ENCODE measurements at places on chromosomes 7 and 10.

- no peak for DNase-seq
Observed at GRCh38 chr10:126523071-126523470, 134.8 kb upstream of the ADAM12 start.

- no peak for DNase-seq
Observed at GRCh38 chr7:131498237-131498885, 58.1 kb downstream of the PODXL start.

GRCh38 chr10:36336315-36336714, 694.2 kb upstream of the FZD8 start:
- DNase-seq: no peak

DNA sequence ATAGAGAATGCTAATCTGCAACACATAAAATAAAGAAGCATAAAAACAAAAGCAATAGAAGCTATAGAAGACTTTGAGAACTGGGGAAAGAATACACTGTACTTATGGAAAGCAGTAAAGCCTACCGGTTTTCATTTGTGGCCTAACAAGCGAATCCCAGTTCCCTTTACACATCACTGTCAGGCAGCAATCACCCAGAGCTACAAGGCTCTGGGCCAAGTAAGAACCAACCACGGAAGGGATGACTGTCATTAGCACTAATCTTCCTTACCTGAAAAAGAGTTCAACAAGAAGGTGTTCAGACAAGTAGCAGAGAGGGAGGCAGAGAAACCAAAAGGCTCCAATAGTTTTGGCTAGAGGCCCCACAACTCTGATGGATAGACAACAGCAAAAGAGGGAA, 15.0 kb downstream of the CCDC6 start:
- DNase-seq: no peak

- DNase-seq: no peak
Observed at GRCh38 chr7:22569586-22570321, 69.8 kb upstream of the STEAP1B start.

GRCh38 chr10:662686-663465, 26.6 kb downstream of the DIP2C start:
- DNase-seq: no peak

- DNase-seq: no peak
Observed at GRCh38 chr7:158649279-158649678, 55.3 kb downstream of the NCAPG2 start.

DNA sequence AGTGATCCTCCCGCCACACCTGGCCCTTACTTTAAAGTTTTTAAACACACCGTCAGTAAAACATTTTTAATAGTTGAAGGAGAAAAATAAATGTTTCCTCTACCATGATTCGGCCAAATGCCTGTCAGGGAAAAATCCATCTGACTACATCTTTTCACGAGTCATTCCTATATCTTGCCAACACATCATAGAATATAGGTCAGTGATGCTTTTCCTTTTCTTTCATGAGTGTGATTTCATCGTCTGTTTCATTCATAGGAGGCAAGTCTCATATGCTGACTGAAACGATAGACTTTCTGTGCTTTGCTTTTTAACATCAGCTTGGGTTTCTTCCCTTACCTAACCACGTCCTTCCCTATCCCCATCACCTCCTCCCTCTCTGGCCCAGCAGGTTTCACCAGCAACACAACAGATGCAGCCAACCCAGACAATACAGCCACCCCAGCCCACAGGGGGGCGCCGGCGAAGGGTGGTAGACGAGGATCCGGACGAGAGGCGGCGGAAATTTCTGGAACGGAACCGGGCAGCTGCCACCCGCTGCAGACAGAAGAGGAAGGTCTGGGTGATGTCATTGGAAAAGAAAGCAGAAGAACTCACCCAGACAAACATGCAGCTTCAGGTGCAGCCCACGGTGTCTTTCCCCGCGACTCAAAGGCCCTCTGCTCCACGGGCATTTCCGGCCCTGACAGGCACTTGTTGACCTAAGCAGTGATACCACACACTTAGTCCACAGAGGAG, 149.2 kb downstream of the TRIL start:
- no peak for DNase-seq

DNA sequence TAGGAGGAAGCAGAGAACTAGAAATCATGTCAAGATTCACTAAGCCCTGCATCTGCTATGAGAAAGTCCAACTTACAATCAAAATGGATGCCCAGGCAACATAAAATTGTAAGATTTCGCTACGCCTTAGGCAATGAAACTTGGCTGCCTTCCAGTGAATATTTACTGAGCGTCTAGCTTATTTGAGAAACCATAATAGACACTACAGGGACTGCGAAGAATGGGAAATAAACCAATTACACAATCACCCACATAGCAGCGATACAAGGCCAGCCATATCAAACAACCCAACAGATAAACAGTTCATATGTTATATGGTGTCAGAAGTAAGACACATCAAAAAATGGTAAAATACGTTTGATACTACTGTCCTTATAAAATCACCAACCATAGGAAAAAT, 545.0 kb upstream of the C7orf33 start:
- DNase-seq: no peak

GRCh38 chr10:73576178-73576889, 14.8 kb downstream of the USP54 start:
- DNase-seq: no peak

- no peak for DNase-seq
Observed at GRCh38 chr7:85070967-85071628, 115.8 kb downstream of the SEMA3D start.

GRCh38 chr7:152544971-152545619, 109.3 kb upstream of the KMT2C start:
- no peak for DNase-seq

DNA sequence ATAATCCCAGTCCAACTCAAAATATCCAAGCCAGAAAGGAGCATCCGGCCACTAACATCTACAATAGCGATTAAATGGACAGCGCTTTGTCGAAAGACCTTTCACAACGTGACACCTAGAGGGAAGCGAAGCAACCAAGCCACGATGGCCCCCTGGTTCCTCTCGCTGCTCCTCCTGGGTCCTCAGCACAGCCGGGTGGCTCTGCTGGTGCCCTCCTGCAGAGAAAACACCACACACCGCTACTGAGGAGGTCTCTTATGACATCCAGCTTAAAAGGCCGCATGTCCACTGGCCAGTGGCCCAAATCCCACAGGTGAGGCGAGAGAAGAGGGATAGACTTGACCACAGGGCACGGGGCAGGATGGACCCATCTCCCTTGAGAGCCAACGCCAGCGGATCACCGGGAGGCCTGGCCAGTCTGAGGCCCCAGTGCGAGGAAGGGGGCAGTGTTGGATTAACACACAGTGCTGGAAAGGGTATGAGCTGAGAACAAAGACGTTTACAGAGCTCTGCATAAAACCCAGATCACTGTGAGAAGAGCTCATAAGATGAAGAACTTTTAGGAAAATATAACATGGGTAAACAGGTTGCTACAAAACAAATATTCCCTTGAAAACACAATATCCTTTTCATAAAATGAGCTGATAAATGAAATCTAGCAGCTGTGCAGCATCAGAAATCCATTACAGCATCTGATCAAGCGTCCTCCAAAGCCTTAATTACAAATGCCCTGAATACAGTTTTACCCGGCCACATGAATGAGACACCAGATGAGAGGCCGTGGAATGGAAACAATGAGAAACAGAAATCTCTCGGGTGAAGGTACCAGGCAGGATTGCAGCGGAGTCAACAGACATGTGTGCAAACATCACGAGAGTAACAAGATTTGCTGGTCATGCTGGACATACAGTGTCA, 236.7 kb downstream of the DIP2C start:
- DNase-seq: no peak

DNA sequence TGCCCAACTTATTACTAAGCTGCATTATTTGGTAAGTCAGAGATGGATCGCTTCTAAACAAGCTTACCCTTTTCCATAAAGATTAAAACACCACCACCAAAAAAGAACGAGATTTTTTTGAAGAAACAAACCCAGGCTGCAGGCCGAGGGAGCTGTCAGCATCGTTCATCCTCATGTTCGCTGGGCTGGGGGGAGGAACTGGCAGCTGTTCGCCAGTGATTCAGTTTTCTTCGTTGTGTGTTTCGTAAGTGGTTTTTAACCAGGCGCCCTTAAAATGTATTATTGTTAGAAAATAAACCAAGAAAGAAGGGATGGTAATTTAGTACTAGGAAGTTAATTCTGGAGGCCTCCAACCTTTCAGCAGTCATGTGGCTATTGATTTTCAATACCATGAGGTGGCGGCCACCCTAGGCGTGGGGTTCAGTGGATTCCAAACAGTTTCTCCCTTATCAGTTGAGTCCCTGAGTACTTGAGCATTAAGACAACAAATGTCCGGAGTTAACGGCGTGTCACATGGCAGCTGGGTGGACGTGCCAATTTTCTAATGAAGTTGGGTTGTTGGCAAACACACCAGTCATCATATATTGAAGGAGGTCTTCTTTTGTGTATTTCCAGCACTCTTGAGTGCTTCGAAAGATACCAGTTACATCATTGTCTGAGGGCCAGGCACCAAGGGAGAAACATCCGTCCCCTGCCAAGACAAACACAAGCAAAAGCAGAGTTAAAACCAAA, 173.2 kb downstream of the EBF3 start:
- DNase-seq: no peak

- DNase-seq: no peak
Observed at GRCh38 chr10:79149662-79150443, 81.1 kb downstream of the ZMIZ1 start.

DNA sequence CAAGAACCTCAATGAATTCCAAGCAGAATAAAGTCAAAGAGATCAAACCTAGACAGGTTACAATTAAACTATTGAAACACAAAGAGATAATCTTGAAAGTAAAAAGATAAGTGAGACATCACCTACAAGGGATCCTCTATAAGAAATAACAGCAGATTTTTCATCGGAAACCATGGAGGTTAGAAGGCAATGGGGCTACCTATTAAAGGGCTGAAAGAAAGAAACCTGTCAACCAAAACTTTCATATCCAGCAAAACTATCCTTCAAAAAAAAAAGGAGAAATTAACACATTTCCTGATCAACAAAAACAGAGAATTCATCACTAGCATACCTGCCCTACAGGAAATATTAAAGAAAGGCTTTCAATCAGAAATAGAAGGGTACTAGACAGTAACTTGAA, 244.9 kb downstream of the ARHGAP12 start:
- no peak for DNase-seq

DNA sequence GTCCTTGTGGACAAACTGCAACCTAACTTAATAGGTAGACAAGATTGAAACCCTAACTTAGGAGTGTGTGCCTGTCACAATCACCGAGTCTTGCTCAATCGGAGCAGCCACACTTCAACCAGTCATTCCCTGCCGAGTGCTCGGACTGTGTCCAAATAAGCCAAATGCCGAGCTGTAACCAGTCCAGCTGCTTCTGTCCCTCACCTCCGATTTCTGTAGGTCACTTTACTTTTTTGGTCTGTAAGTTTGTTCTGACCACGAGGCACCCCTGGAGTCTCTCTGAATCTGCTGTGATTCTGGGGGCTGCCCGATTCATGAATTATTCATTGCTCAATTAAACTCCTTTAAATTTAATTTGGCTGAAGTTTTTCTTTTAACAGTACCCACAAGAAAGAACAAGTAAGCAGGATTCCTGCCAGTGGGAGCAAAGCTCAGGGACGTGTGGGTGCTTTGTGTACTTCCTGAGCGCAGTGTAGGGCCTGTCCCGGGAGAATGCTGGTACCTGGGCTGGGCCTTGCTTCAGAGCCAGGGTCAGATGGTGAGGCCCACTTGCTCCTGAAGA, 140.1 kb downstream of the ACTR3B start:
- DNase-seq: no peak

- DNase-seq: no peak
Observed at GRCh38 chr7:28125431-28126409, 54.9 kb downstream of the JAZF1 start.

GRCh38 chr7:43077285-43077684, 35.2 kb upstream of the HECW1 start:
- DNase-seq: no peak

- DNase-seq: no peak
Observed at GRCh38 chr10:105494303-105494702, 853.2 kb downstream of the SORCS3 start.

DNA sequence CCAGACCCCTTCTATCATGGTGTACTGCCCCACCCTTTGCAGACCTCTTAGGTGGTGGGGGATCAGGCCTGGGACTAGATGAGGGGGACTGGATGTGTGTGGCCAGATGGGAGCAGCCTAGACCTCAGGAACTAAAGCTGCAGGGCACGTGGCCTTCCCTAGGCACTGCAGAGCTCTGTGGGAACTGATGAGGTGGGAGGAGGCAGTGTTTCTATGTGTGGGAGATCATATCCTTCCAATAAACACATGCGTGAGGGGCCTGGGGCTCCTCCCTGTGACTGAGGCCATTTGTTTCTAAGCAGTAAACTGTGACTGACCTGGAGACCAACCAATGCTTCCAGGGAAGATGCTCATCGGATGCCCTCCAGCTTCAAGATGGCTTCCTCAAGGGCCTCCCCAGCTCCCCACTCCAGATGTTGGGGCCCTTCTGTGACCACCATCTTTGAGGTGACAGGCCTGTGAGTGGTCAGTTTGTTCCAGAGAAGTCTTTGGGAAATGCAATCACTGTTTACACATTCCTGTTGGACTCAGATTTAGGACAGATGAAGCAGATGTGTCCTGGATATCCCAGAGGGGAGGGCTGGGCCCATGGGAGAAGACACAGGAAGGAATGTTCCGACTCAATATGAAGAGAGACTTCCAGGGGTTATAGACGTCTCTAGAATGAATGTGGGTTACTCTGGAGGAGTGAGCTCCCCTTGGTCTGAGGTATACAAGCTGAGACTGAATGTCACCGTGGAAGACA, 23.6 kb upstream of the ZCCHC24 start:
- no peak for DNase-seq

- peak; percentile 17 for DNase-seq
Observed at GRCh38 chr7:1354661-1355567, 104.4 kb downstream of the MICALL2 start.

- no peak for DNase-seq
Observed at GRCh38 chr10:91564508-91564907, 68.4 kb downstream of the PPP1R3C start.

GRCh38 chr7:1131471-1132265, 28.3 kb downstream of the ZFAND2A start:
- DNase-seq: no peak

GRCh38 chr10:110641256-110641655, 2.9 kb upstream of the RBM20 start:
- no peak for DNase-seq

GRCh38 chr10:74084955-74085354, 65.7 kb downstream of the AP3M1 start:
- DNase-seq: no peak

- no peak for DNase-seq
Observed at GRCh38 chr7:30163231-30163894, 28.6 kb downstream of the MTURN start.

All from right forelimb (tissue), 1 donor.